ENCODE measurements at places on chromosomes 16 and 17.

GRCh38 chr17:56269556-56270389, 116.5 kb downstream of the ANKFN1 start:
- no peak for DNase-seq

- DNase-seq, result no peak
Observed at GRCh38 chr17:73909186-73909585, 264.9 kb upstream of the SDK2 start.

DNA sequence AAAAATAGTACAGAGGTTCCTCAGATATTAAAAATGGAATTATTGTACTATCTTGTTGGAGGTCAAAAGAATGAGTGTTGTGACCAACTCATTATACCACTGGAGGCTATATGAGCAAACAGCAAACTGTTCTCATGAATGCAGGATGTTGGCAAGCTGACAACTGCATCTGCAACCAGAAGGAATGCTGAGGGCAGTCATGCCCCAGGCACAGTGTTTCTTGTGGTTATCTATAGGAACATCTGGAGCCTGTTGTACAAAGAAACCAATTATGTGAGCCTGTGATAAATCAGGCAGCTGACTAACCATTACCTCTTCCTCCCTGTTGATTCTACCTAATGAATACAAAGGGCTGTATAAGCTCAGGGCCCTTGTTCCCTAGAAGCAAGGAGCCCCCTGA, 2057.1 kb downstream of the TP53TG3F start:
- DNase-seq, result no peak

GRCh38 chr16:61842666-61843065, 193.6 kb downstream of the CDH8 start:
- DNase-seq, result no peak

GRCh38 chr17:76278952-76279741, 14.0 kb downstream of the UBALD2 start:
- DNase-seq, result peak; percentile 87

GRCh38 chr17:39676198-39676819, 8.1 kb downstream of the PNMT start:
- DNase-seq, result peak; percentile 70

DNA sequence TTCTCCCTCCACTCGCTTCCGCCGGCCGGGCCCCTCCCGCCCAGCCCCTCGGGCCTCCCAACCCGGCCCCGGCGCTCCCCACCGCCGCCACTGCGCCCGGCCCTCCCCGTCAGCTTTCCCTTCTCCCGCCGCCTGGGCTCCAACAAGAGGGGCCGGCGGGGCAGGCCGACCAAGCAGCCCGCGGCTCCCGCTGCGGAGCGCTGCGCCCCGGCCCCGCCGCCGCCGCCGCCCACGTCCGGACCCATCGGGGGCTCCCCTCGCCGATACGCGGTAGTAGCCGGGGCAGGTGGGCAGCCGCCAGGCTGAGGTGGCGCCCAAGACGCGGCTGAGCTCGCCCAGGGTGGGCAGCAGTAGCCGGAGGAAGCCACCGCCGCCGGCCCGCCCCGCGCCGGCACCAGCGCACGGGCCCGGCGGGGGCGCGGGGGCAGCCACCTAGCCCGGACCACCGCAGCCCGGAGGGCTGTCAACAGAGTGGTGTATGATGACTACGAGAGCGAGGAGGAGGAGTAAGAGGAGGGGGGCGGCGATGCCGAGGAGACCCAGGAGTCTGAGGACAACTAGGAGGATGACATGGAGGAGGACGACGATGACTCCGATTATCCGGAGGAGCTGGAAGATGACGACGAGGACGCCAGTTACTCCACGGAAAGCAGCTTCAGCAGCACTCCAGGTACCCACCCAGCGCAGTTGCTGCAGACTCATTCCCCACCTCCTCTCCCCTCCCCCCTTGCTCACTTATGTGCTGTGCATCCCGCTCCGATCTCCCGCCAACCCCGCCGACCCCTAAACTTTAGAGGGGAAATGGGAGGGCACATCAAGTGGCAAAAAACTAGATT, 498 bp downstream of the LRRC37B start:
- peak; percentile 80 for DNase-seq

GRCh38 chr17:45408611-45409421, 23.9 kb downstream of the ARHGAP27 start:
- no peak for DNase-seq

- no peak for DNase-seq
Observed at GRCh38 chr17:78962345-78962983, 17.3 kb downstream of the LGALS3BP start.

DNA sequence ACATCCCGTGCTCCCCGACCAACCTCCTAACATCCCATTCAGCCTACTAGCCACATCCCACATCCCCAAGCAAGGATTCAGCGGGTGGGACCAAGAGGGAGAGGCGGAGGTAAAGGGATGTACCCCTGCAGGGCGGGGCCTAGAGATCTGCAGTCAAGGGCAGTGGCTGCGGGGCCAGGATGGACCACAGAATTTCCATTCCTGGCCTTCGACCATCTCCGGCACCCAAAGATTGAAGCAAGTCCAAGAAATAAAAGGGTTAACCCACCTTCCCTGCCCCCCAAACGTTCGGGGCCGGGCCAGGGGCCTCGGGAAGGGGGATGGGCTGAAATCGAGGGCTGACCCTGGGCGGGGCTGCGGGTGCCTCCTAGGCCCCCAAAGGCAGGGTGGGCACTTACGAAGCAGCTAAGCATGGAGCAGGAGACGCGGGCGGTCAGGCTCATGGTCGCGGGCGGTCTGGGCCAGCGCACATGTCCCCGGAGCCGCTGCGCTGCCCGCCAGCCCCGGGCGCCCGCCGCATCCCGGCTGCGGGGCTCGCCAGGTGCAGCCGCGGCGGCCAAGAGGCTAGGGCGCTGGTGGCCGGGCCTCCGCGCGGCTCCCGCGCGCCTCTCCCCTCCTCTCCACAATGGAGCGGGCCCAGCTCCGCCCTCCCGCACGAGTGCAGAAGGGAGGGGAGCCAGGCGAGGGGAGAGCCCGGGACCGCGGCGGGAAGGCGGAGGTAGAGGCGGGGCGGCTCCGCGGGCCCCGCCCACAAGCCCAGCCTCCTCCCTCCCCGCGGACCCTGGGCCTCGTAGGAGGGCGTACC, at the start of gene MTMR4:
Gene MTMR4 (minus strand): TSS at position 674 of the 805 bp plus-strand sequence. CDS start 231 bp downstream, at position 443.
- peak; percentile 62 for DNase-seq

GRCh38 chr17:34579017-34579946, at the start of gene TMEM132E:
TMEM132E (plus strand) TSS chr17:34579582; CDS start chr17:34581077, 1,495 bp downstream.
- DNase-seq, result no peak

- no peak for DNase-seq
Observed at GRCh38 chr17:37717627-37718323, 27.1 kb downstream of the HNF1B start.

- no peak for DNase-seq
Observed at GRCh38 chr17:58532555-58532951, 18.1 kb upstream of the MTMR4 start.

DNA sequence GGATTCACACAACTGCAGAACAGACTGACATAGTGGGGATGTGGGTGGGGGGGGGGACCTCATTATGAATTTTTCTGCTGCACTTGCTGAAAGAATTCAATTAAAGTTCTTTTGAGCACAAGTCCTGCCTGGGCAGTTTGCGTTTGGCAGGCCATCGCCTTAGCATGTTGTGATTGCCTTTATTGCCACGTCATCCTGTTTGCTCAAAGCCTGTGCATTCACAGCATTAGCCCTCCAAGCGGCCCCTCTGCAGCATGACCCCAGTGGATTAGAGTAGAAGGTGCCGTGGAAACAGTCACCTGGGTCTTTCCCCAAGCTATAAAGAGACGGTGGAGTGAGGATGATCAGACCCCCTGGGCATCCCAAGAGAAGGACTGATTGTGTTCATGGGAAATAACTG, 17.2 kb downstream of the MSI2 start:
- no peak for DNase-seq

- DNase-seq, result no peak
Observed at GRCh38 chr17:7502987-7503386, 18.8 kb downstream of the POLR2A start.

GRCh38 chr17:32904891-32905290, 23.1 kb upstream of the TMEM98 start:
- DNase-seq, result no peak

GRCh38 chr17:7419819-7420610, at the start of gene SPEM1:
SPEM1 (plus strand) TSS chr17:7420324; CDS start chr17:7420385, 61 bp downstream.
- DNase-seq, result no peak

DNA sequence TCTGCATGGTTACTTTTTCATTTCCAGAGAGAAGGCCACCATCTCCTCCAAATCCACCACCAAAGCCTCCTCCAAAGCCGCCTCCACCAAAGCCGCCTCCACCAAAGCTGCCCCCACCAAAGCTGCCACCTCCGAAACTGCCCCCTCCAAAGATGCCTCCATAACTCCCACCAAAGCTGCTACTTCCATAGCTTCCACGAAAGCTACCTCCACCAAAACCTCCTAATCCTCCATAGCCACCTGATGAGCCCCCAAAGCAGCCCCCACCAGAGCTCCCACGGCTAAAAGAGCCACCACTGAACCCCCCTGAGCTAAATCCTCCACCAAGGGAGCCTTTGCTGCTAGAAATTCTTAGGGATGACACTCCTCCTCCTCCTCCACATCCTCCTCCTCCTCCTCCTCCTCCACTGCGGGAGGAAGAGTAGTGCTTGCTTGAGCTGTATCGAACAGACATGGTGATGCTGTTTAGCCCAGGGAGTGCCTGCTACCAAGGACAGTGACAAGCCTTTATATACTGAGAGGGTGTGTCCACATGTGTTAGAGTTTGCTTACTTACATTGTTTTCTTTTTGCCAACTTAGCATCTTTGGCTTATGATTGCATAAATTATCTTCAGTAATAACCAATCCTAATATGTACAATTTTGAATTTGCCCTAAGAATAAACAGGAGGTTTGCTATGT, at the start of gene KRT10:
Gene KRT10 (minus strand): TSS at position 483 of the 681 bp plus-strand sequence. CDS start 29 bp downstream, at position 454.
- DNase-seq, result no peak

- DNase-seq, result no peak
Observed at GRCh38 chr16:22665803-22666202, 148.2 kb upstream of the HS3ST2 start.
